Ovary (tissue), 10 donors: ENCODE measurements at places on chromosomes 16 and 17. TPM values are rescaled to one million over a fixed set of nuclear protein-coding genes. Genes with fewer than 3 reads are reported as not detected.

Gene CACNG1
- total RNA-seq, result not detected

GRCh38 chr17:49741009-49741691, 22.8 kb downstream of the FAM117A start:
- peak overlapping the region; percentile 31 for H3K27ac ChIP-seq
- no peak for DNase-seq
- peaks cover 27% of the 10 kb centered on the region for H3K4me1 ChIP-seq

Gene CCT6B
- total RNA-seq, result 3.8 TPM

GRCh38 chr16:67526149-67526791, 2.4 kb upstream of the RIPOR1 start:
- no peaks in the 10 kb centered on the region for H3K36me3 ChIP-seq
- H3K27me3 ChIP-seq, result no peaks in the 10 kb centered on the region
- H3K4me1 ChIP-seq, result peaks cover 12% of the 10 kb centered on the region
- no peak for DNase-seq
- no peak overlapping the region for H3K4me3 ChIP-seq

Gene ENPP7
- not detected for total RNA-seq

DNA sequence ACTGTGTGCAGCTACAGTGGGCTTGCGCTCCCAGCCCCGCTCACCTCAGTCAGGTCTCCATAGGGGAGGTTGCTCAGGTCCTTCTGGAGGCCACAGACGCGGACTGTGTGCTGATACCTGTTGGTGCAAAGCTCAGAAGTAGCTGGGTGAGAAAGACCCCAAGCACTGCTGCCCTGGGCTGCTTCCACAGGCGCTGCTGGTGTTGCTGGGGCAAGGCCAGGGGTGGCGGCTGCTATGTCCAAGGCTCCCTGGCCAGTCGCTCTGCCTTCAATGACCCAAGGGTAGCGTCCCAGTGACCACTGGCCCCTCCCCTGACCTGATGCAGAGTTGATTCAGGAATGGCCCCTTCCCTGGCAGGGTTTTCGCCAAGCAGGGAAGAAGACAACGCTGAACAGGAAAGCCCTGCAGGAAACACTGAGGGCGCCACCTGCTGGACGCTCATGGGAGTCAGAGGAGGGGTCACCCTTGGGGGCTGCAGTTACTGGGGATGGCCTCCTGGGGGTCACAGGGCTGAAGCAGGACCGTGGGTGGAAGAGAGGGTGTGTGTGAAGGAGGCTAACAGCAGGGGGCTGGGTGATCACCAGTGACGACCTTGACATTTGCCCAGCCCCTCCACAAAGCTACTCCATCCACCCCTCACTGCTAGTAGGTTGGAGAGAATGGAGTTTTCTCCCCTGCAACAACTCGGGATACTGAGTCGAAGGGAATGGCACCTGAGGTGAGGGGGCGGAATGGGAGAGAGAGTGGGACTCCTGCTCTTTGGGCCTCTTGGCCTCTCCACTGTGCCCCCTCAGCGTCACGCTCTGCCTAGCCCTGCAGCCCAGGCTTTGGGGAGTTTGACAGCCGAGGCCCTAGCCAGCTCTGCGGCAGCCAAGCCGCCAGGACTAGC, 38.3 kb downstream of the ABCC12 start:
- DNase-seq, result peak; percentile 39
- no peaks in the 10 kb centered on the region for H3K27me3 ChIP-seq
- H3K36me3 ChIP-seq, result no peaks in the 10 kb centered on the region
- no peak overlapping the region for H3K4me3 ChIP-seq
- H3K4me1 ChIP-seq, result no peaks in the 10 kb centered on the region

- no peak overlapping the region for H3K4me3 ChIP-seq
- no peak overlapping the region for H3K27ac ChIP-seq
- no peak for DNase-seq
- no peaks in the 10 kb centered on the region for H3K36me3 ChIP-seq
- H3K27me3 ChIP-seq, result no peaks in the 10 kb centered on the region
Measured at GRCh38 chr16:57345021-57345420, 13.6 kb upstream of the CCL22 start.

GRCh38 chr16:3807425-3808123, 72.9 kb downstream of the CREBBP start:
- H3K4me1 ChIP-seq, result peaks cover 26% of the 10 kb centered on the region
- DNase-seq, result no peak
- H3K27me3 ChIP-seq, result no peaks in the 10 kb centered on the region
- no peak overlapping the region for H3K4me3 ChIP-seq
- no peak overlapping the region for H3K27ac ChIP-seq

Gene ZNF232
- total RNA-seq, result 7.8 TPM

- H3K4me1 ChIP-seq, result no peaks in the 10 kb centered on the region
- no peak overlapping the region for H3K27ac ChIP-seq
- no peaks in the 10 kb centered on the region for H3K36me3 ChIP-seq
- DNase-seq, result no peak
- no peak overlapping the region for H3K4me3 ChIP-seq
Measured at GRCh38 chr17:40264458-40265185, 23.1 kb upstream of the CDC6 start.

Gene COQ9
- total RNA-seq, result 24.4 TPM

GRCh38 chr16:50040018-50040417, 15.0 kb downstream of the CNEP1R1 start:
- no peaks in the 10 kb centered on the region for H3K36me3 ChIP-seq
- H3K4me3 ChIP-seq, result no peak overlapping the region
- H3K27me3 ChIP-seq, result no peaks in the 10 kb centered on the region
